Transverse colon (tissue), 4 donors: ENCODE measurements at places on chromosomes 1 and 21. TPM values are rescaled to one million over a fixed set of nuclear protein-coding genes. Genes with fewer than 3 reads are reported as not detected.

DNA sequence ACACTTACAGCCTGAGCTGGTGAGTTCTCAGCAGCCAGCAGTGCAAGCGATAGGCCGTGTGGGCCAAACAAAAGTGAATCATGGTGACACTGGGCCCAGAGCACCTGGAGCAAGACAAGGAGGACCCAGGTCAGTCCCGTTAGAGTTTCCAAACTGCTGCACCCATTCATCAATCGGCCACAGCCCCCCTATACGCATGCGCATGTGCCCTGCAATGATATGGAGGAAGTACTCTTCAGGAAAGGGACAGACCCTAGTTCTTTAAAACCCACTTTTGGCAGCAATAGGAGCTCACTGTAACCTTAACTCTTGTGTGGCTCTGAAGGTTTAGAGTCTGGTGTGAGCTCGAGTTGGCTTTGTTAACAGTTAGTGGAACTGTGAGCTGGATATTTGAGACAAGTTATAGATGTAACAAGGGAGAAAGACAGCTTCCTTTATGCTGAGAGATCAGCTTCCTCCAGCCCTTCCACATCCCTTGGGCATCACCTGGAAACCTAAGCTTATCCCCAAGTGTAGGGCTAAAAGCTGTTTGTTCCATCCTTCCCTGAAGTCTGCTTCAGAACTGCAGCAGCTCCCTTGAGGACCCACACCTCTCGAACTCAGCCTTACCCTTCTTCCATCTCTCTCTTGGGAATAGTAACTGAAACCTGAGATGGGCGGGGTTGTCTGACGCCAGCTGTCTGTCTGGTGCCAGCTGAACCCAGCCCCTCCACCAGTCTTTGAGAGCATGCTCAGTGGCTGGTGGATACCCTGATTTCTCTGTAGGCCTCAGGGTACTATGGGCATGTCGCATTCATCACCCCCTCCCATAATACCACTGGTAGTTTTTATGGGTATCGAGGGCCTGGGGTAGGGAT lies 17.7 kb downstream of the NMNAT1 start:
- no peaks in the 10 kb centered on the region for H3K27me3 ChIP-seq
- no peaks in the 10 kb centered on the region for H3K36me3 ChIP-seq
- no peak for DNase-seq
- H3K4me3 ChIP-seq, result no peak overlapping the region
- H3K27ac ChIP-seq, result no peak overlapping the region

DNA sequence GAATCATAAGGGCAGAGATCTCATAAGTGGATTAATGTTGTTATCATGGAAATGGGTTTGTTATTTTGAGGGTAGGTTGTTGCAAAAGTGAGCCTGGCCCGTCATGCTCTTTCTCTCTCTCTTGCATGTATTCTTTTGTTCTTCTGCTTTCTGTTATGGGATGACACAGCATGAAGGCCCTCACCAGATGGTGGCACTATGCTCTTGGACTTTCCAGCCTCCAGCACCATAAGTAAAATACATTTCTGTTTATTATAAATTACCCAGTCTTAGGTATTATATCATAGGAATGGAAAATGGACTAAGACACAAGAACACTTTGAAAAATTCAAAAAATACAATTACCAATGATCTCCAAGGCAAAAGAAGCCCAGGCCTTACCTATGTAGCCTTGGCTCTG lies 676.1 kb downstream of the PTPRU start:
- peaks cover 6% of the 10 kb centered on the region for H3K27me3 ChIP-seq
- DNase-seq, result no peak
- H3K4me1 ChIP-seq, result no peaks in the 10 kb centered on the region

The VHLL gene
- not detected for total RNA-seq

The ELF3 gene
- total RNA-seq, result 581 TPM
